Activated CD4-positive, alpha-beta T cell treated with anti-CD3 and anti-CD28 coated beads for 4 hours (primary cell): ENCODE measurements at places on chromosomes 1 and 21.
A peak's percentile ranks its signal among the peaks of the same experiment; 100 is the strongest.

- no peak for DNase-seq
Observed at GRCh38 chr1:150164224-150164623, 14.5 kb downstream of the PLEKHO1 start.

DNA sequence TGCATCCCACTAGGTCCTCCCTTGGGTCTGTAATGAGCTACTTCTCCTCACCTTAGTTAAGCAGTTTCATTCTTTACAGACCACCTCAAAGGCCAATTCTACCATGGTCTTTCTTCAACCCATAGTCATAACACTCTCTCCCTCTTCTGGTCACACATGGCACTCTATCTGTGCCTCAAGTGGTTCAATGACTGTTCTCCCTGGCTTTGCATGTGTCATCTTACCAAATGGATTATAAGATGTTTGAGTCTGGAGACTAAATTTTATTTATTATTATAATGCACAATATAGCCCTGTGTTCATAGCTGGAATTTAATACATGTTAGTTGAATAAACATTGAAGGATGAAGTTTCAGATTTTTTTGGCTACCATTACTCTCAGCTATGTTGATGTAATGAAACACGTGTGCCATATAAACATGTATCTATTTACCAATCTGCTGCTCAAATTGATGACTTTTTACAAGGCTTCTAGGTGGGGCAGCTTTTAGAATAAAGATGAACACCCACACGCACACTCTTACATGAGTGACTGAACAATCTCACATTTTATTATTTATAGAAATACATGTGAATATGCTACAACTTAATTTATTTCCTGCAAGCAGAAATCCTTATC is 102.1 kb downstream of the RUNX1 start:
- no peak for DNase-seq

GRCh38 chr1:67496329-67496728 is 66.1 kb upstream of the SERBP1 start:
- no peak for DNase-seq

DNA sequence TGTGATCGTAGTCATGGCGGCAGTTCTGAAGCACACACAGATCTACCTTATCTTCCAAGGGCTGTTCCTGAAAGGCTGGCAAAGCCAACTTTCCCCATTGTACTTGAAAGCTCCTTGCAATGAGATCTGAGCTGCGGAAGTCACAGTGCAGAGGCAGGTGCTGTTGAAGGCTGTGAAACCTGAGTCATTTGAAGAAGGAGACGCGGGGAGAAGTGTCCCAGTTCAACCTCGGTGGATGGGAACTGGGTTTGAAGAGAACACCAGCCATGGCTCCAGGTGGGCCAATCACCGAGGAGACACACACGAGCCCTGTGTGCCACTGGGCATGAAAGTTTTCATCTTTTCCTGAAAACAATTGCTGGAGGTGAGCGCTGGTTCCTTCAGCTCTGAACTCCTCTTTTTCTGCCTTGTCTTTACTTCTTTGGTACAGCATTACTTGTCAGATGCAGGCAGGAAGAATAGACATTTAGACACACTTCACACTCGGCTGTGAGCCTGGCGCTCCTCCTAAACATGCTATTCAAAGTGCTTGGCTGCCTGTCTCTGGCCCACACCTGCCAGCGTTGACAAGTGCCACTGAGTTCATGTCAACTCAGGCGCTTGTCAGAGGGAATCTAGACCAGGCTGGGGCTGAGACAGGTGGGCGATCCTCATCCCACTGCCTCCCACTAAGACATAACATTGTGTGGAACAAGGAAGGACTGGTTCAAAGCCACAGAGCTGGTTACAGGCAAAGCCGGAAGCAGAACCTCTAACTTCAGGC is 25.7 kb upstream of the PDE9A start:
- DNase-seq: no peak

DNA sequence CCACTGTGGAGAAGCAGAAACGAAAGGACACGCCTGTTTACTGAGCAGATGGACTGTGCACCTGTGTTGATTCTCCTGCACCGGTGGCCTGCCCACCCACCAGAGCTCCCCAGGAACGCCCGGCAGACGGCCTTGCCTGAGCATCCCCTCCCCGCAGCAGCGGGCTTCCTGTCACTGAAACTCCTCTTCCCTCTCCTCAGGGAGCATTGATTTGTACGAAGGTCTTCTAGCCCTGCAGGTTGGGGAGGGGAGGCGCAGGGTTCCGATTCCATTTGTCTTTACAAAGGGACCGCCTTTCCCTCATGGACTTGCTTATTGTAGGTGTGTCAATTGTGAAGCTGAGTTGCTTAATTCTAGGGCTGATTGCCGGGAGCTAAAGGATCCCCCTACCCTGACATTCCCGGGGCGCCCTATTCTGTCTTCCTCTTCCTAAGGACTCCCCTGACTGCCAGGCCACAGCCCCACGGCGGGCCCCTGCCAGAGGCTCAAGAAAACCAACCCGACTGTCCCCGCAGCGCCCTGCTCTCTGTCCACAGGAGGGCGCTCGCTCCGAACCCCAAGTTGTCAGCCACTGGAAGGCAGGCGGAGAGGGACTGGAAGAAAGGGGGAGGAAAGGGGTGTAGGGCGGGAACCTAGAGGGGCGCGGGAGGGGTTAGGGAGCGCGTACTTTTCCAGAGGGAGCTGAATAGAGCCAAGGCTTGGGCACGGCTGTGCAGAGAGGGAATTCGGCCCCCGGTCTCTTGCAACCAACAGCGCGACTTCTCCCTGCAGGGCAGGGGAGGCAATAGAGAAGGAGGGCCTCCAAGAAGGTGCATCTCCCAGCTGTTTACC is 2.8 kb downstream of the S100A6 start:
- DNase-seq: peak; percentile 74

DNA sequence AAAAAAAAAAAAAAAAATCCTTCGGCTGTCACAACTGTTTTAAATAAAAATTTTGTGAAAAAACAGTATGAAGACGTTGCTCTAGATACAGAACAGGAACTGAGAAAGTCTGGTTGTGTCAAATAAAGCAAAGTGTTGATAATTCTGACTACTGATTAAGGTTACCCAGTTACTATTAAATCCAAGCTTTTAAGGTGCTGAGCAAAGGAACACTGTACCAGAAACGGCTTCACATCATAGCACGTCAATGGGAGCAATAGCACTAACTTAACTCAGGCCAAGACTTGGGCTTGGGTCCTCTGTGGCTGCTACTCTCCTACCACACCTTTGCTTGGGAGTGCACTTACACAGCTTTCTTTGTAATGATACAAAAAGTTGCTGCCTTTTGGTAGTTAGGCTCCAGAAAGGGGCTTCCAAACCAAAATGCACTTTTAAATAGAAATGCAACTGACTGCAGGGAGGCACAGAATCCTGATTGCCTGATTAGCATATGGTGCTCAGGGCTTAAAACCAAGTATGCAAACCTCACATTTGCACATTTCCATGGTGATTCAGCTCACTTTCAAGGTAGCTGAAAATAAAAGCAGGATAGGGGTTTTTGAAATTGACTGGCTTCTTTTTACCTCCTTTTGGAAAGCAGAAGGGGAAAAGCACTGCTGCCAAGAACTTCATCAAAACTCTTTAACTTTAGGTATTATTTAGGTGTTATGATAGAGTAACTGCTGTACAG is 6.3 kb downstream of the MCL1 start:
- no peak for DNase-seq

GRCh38 chr1:89660224-89661061 is 27.5 kb downstream of the LRRC8C start:
- no peak for DNase-seq

GRCh38 chr1:186409091-186409490 is 33.5 kb downstream of the ODR4 start:
- DNase-seq: no peak

DNA sequence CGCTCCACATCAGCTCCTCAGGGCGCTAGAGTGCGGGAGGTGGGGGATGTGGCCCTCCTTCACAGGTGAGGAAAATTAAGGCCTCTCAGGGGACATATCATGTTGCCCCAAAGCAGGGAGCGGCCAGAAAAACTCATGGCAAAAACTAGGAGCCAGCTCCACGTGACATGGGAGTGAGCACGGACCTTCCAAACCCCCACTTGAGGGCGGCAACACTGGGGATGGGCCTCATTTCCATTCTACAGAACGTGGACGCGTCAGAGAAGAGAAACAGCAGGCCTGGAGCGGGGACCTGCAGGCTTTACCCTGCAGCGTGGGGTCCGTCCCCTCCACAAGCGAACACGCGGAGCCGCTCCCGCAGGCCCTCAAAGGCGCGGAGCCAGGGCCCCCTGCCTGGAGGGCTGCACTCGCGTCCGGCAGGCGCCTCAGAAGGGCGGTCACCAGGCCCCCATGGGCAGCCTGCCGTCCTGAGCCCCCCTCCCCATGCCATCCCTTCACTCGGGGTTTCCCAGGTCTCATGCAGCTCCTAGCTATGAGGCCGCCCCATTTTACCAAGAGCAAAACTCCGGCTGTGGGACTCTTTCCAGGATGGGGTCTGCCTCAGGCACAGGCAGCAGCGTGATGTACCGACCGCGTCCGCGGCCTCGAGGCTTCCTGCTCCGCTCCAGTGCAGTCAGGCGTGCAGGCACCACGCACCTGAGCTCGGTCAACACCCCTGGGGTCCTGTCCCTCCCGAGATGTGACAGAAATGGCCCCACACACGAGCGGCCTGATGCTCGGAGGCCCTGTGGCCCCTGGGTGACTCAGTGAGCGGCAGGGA is 5.5 kb downstream of the CFAP410 start:
- no peak for DNase-seq

GRCh38 chr1:213357403-213357802 is 306.4 kb downstream of the RPS6KC1 start:
- DNase-seq: no peak

- DNase-seq: peak; percentile 51
Observed at GRCh38 chr1:40316595-40317393, at the start of gene COL9A2. Gene COL9A2, minus strand, starts transcription at chr1:40317286. Its CDS starts 89 bp downstream, at chr1:40317197.

DNA sequence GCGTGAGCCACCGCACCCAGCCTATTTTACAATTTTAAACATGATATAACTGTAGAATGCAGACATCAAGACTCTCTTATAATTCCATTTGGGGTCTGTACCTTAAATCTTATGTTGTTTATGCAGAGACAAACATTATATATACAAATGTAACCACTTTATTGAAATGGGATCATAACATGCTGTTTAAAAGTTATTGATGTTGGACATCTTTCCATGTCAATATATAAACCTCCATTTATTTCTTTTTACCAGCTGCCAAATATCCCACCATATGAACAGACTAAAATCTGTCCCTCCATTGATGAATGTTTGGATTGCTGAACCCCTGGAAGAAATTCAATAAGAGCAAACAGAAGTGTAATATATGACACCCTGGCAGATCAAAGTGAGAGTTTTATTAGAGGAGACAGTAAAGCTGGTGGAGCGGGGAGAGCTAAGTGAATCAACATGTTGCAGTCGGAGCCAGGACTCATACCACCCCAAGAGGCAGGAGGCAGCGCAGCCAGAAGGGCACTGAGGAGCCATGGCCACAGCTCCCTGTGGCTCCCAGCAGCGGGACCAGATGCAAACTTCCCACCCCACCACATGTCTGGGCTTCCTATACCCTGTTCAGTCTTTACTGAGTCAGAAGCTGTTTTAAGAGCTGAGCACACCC is 4.7 kb upstream of the PCSK9 start:
- DNase-seq: no peak

- no peak for DNase-seq
Observed at GRCh38 chr1:153794624-153795329, 19.6 kb downstream of the SLC27A3 start.

DNA sequence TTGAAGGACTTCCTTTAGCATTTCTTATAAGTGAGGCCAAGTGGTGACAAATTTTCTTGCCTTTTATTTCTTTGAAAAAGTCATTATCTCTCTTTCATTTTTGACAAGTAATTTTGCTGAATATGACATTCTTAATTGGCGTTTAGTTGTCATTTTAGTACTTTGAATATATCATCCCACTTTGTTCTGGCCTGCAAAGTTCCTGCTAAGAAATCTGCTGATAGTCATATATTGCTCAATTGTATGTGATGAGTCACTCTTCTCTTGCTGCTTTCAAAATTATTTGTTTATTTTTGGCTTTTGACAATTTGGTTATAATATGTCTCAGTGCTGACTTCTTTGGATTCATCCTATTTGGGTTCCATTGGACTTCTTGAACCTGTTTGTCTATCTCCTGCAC is 312.6 kb downstream of the DUSP10 start:
- no peak for DNase-seq

DNA sequence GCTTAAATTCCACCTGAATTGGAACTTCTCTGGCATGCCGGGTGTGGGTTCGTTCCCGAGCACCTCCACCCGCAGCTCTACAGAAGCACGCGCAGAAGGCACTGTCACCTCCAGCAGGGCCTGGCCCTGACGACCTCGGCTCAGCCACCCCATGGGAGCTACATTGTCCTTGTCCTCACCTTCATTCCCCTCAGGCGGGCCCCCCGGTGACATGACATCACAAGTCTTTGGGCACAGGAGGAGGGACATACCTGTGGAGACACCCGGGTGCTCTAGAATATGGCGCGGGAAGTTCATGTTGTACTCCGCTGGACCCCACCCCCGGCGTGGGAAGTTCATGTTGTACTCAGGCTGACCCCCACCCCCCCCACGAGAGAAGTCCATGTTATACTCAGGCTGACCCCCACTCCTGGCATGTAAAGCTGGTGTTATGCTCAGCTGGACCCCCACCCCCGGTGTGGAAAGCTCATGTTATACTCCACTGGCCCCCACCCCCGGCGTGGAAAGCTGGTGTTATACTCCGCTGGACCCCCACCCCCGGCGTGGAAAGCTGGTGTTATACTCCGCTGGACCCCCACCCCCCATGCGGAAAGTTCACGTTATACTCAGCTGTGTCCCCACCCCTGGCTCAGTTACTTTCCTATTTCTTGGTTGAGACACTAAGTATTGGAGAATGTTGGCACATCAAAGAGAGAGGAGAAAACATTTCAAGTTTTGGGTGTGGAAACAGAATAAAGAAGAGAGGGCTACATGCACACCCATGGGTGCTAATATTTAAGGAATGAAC is 37.6 kb downstream of the UMODL1 start:
- no peak for DNase-seq

DNA sequence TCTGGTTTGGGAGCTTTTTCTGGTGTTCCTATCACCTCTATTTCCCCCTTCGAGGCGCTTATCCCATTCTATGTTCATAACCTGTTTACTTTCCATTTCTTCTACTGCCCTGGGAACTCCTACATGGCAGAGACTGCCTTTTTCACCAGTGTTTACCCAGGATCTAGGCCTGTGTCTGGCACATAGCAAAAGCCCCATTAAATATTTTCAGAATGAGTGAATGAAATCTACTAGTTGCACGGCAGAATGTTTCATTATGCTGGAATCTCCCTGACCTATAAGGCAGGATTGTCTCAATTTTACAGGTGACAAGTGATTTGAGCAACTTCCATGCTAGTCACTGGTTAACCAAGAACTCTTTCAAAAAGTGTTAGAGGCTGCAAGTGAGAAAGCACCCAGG is 70.1 kb downstream of the PGM1 start:
- no peak for DNase-seq

DNA sequence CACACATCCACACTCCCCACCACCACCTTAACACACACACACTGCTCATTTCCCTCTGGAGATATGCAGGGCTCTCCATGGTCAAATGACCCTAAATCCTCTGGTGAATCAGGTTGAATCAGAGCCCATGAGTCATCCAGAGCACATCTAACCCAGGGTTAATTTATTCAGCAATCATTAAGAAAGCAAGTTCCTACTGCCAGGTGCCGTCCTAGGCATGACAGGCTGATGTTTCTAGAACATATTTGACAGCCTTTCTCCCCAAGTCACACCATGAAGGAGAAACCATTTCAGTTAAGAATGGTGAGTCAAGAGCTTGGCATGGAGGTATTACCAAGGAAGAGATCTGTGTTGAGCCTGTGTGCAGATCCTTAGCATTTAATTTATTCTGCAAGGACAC is 194.3 kb upstream of the CAMK1G start:
- no peak for DNase-seq

- DNase-seq: peak; percentile 94
Observed at GRCh38 chr1:186375152-186375928, at the start of the genes ODR4 and TPR. Gene ODR4, plus strand, starts transcription at chr1:186375838. Its CDS starts 3,948 bp downstream, at chr1:186379786. Gene TPR, minus strand, starts transcription at chr1:186375253. Its CDS starts 225 bp downstream, at chr1:186375028.

- no peak for DNase-seq
Observed at GRCh38 chr1:159752135-159752580, 28.6 kb upstream of the DUSP23 start.
